ENCODE measurements at places on chromosomes 3 and 15. TPM values are rescaled to one million over a fixed set of nuclear protein-coding genes. Genes with fewer than 3 reads are reported as not detected.

DNA sequence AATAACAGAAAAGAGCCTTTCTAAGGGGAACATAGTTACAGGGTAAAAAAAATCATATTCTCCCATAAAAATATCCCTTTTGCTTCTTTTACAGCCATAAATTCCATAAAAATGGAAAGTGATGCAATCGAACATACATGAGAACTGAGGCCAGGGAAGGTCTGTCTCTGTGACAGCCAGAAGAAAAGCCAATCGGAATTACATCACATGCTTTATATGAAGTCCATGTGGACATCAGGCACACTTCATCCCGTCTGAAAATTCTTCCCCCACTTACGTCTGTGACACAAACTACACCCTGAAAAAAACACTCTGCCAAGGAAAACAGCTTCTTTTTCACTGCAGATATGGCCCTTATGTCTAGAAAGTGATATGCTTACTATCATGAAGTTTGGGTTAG is 323.5 kb downstream of the ERC2 start:
- no peak overlapping the region for H3K4me3 ChIP-seq
- DNase-seq = no peak
- no peaks in the 10 kb centered on the region for H3K4me1 ChIP-seq
- H3K27me3 ChIP-seq = peaks cover 24% of the 10 kb centered on the region
- no peak overlapping the region for H3K27ac ChIP-seq

GRCh38 chr3:130903412-130903908 is 9.6 kb downstream of the ATP2C1 start:
- no peak overlapping the region for H3K4me3 ChIP-seq
- DNase-seq = no peak
- peaks cover 46% of the 10 kb centered on the region for H3K4me1 ChIP-seq
- H3K27ac ChIP-seq = peak overlapping the region; percentile 43
- no peaks in the 10 kb centered on the region for H3K27me3 ChIP-seq

DNA sequence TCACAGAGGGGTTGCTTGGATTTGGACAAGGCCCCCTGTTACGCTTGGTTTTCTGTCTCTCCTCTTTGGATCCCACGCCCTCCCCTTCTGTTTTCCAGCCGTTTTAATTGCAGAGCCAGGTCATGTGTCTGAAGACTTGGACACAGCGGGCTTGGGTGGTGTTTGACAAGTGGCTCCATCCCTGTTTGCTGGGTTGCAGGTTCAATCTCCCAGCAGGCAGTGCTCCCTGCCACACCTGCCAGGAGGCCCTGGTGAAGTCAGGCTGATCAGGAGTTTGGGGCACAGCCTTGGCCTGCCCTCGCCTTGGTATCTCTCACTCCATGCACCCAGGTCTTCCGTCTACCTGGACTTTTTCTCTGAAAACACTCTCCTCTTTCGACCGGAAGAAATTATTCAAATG is 59.0 kb downstream of the PLXNA1 start:
- peaks cover 2% of the 10 kb centered on the region for H3K4me1 ChIP-seq
- peaks cover 27% of the 10 kb centered on the region for H3K27me3 ChIP-seq
- H3K27ac ChIP-seq = no peak overlapping the region
- no peak overlapping the region for H3K4me3 ChIP-seq

GRCh38 chr3:13501958-13502790 is 22.1 kb downstream of the HDAC11 start:
- H3K36me3 ChIP-seq = no peaks in the 10 kb centered on the region
- H3K27me3 ChIP-seq = no peaks in the 10 kb centered on the region
- H3K4me1 ChIP-seq = peaks cover 2% of the 10 kb centered on the region
- no peak overlapping the region for H3K27ac ChIP-seq
- H3K4me3 ChIP-seq = no peak overlapping the region
- DNase-seq = no peak

LIPC gene
- 1.0 TPM for total RNA-seq

CAMP gene
- total RNA-seq = not detected

DNA sequence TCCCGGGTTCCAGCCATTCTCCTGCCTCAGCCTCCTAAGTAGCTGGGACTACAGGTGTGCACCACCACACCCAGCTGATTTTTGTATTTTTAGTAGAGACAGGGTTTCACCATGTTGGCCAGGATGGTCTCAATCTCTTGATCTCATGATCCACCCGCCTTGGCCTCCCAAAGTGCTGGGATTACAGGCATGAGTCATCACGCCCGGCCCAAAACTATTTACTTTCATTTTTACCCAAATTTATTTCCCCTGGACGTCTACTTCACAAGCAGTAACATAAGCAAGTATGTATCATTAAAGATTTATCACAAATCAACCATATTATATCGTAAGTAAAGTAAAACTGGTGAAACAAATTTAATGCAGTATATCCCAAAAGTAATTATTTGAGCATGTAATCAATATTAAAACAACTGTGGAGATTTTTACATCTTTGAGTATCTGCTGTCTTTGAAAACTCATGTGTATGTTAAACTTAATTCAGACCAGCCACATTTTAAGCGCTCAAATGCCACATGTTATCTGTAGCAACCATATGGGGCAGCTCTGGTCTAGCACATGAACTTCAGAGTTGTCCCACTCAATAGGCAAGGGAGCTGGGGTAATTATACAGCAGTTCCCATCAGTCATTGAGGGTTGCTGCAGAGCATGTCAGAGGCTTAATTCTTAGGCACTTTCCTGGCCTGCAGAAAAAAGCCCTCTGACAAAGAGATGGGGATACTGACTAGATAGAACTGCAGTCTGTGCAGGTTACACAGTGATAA is 185.7 kb upstream of the CTDSPL start:
- no peak overlapping the region for H3K27ac ChIP-seq
- no peaks in the 10 kb centered on the region for H3K36me3 ChIP-seq
- H3K4me3 ChIP-seq = no peak overlapping the region
- no peaks in the 10 kb centered on the region for H3K4me1 ChIP-seq
- DNase-seq = no peak
- peaks cover 29% of the 10 kb centered on the region for H3K27me3 ChIP-seq

DNA sequence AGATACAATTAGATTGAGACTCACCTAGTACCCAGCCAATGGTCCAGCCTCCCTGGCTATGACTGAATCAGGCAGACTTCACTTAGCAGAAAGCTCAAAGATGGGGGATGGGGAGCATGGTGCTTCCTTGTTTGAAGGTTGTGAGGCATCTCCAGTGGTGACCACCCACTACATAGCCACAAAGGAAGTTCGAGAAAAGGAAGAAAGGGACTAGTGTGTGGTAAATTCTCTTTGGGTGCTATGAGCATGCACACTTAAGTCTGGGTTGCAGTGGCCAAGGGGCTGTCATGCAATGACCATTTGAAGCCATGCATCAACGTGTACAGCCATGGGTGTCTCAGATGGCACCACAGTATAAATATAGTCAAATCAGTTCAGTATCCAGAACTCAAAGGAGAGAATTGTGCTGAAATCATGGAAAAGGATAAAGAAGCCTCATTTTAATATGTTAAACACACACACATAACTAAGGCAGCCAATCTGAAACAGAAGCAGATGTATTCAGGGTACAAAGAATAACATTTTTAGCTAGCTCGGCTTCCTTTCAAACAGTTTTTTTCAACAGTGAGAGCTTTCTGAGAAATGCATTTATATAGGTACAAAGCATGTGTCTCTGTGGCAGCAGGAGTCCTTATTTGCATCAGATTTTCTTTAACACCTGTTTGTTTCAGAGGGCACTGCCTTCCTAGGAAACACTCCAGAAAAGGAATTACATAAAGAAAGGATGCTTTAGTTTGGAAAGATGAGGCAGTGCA is 275.5 kb downstream of the GAP43 start:
- H3K27ac ChIP-seq = no peak overlapping the region
- DNase-seq = no peak
- no peak overlapping the region for H3K4me3 ChIP-seq
- no peaks in the 10 kb centered on the region for H3K4me1 ChIP-seq
- H3K27me3 ChIP-seq = peaks cover 22% of the 10 kb centered on the region

Data from T-helper 17 cell (primary cell).